ENCODE measurements at places on chromosomes 2 and 18. TPM values are rescaled to one million over a fixed set of nuclear protein-coding genes. Genes with fewer than 3 reads are reported as not detected.

DNA sequence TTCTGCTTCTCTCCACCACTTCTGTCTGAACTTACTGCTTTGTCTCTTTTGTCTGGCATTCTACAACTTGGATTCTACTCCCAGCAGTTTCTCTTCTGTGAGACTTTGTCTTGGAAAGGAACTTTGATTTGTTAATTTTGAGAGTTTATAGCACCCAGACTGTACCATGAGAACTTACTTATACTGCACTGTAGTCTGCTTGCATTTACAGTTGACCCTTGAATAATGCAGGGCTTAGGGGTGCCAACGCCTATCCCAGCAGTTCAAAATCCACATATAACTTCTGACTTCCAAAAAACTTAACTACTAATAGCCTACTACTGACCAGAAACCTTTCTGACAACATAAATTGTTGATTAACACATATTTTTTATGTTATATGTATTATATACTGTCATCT, 55.5 kb downstream of the DYNC1I2 start:
- no peaks in the 10 kb centered on the region for H3K27me3 ChIP-seq
- H3K27ac ChIP-seq = no peak overlapping the region
- H3K4me3 ChIP-seq = no peak overlapping the region
- H3K4me1 ChIP-seq = no peaks in the 10 kb centered on the region

DNA sequence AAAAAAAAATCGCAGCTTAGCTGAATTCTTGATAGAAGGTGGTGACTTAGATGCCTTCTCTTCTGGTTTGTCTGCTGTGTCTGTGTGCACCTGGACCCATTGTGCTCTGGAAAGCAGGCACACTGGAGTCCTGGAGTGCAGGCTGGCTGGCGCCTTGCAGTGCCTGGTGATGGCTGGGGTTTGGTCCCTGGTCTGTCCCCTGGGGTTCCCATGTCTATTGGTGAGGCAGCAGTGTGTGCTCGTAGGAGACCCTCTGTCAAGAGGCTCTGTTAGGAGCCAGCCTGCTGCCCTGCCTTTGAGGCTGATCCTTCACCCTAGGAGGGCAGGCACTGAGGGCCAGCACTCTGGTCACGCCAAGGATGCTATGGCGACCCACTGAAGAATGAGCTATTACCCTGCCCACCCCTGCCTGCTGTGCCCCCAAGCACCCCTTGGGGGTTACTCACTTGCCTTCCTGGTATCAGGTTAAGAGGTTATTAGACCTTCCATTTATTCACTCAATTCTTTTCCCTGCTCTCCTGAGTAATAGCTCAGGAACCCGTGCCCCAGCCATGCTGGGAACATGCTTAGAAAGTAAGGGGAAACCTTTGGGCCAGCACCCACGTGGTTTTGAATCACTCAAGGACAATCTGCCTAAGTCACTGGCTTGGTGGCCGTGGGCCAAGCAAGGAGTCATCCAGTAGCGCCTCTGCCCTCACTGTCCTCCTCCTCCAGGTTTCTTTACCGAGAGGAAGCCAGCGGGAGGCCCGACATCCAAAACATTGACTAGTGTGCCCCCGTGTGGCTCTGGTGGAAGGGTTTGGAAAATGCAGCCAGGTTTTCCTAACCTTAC, 284.5 kb downstream of the PRKCE start:
- H3K36me3 ChIP-seq = no peaks in the 10 kb centered on the region
- H3K27ac ChIP-seq = no peak overlapping the region
- H3K4me1 ChIP-seq = peaks cover 5% of the 10 kb centered on the region
- DNase-seq = peak; percentile 89
- no peak overlapping the region for H3K4me3 ChIP-seq

DNA sequence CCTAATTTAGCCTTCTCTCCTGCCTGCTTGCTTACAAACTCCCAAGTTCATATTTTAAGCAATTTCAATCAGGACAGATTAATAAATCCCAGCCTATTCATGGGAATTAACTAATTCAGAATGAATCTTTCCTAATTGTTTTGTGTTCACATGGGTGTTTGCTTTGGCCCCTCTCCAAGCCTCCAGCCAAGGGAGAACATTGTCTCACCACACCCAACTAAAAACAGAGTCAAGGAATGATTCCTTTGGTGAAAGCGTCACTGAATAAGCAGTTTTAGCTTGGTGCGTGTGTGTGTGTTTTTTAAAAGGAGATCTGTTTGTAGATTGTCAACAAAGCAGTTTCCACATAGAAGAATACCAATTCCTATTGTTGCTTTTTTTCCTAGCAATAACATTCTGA, 43.0 kb upstream of the DSG1 start:
- H3K27ac ChIP-seq = peak overlapping the region; percentile 34
- no peaks in the 10 kb centered on the region for H3K27me3 ChIP-seq
- H3K4me1 ChIP-seq = peaks cover 7% of the 10 kb centered on the region
- DNase-seq = peak; percentile 86
- H3K4me3 ChIP-seq = no peak overlapping the region
- no peaks in the 10 kb centered on the region for H3K36me3 ChIP-seq

- H3K4me1 ChIP-seq = no peaks in the 10 kb centered on the region
- DNase-seq = no peak
- no peak overlapping the region for H3K4me3 ChIP-seq
- no peaks in the 10 kb centered on the region for H3K27me3 ChIP-seq
- no peaks in the 10 kb centered on the region for H3K36me3 ChIP-seq
Measured at GRCh38 chr2:31060397-31060796, 77.8 kb downstream of the GALNT14 start.

- DNase-seq = no peak
- H3K27me3 ChIP-seq = no peaks in the 10 kb centered on the region
- no peaks in the 10 kb centered on the region for H3K36me3 ChIP-seq
- no peaks in the 10 kb centered on the region for H3K4me1 ChIP-seq
- no peak overlapping the region for H3K27ac ChIP-seq
Measured at GRCh38 chr2:132550946-132551345, 119.1 kb downstream of the LYPD1 start.

DNA sequence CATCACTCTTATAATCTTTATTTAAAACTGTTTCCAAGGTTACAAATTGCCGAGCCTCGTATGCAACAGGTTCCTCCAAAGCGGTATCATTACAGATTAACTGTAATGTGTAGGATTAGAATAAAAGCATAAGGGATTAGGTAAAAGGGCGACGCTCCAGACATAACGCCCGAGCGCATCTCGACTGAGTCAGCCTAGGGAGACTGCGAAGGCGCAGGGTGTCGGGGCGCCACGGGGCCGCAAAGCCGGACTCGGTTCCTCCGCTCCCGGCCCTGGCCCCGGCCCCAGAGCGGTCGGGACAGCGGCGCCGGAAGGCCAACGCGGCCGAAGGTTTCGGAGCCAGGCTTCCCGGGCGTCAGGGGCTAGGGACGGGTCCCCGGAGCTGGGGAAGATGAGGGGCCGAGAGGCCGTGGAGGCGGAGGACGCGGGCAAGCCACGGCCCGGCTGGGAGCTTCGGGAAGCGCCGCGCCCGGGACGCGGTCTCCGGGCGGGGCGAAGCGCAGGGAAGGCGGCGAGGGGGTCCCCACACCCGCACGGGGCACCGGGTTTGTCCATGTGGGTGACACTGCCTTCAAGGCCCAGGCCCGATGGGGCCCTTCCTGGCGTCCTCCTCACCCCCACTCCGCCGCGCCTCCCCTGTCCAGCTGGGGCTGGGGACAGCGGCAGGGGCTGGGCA, 12.9 kb upstream of the SIX3 start:
- H3K27ac ChIP-seq = no peak overlapping the region
- no peaks in the 10 kb centered on the region for H3K36me3 ChIP-seq
- peak overlapping the region; percentile 7 for H3K4me3 ChIP-seq
- peaks cover 8% of the 10 kb centered on the region for H3K4me1 ChIP-seq
- peaks cover 81% of the 10 kb centered on the region for H3K27me3 ChIP-seq
- no peak for DNase-seq

GRCh38 chr2:177289824-177290628, 25.5 kb upstream of the NFE2L2 start:
- H3K4me1 ChIP-seq = no peaks in the 10 kb centered on the region
- no peak for DNase-seq
- no peaks in the 10 kb centered on the region for H3K27me3 ChIP-seq
- no peak overlapping the region for H3K27ac ChIP-seq

DNA sequence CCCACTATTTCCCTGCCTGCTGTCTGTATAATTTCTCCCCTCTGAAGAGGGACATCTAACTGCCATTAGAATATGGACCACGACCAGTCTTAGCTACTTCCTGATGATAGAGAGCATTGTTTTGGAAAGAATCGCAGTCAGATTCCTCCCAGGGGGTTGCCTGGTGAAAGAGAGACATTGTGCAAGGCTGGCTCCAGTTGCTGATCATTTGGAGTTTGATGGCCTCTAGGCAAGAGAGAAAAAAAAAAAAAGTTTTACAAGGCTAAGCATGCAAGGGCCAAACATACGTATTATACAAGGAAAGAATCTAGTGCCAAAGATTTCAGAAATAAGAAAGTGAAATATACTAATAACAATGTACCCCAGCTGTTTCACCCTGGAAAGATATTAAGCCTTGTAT, 182.2 kb downstream of the CMPK2 start:
- H3K36me3 ChIP-seq = no peaks in the 10 kb centered on the region
- DNase-seq = no peak
- H3K27me3 ChIP-seq = no peaks in the 10 kb centered on the region
- no peaks in the 10 kb centered on the region for H3K4me1 ChIP-seq

DNA sequence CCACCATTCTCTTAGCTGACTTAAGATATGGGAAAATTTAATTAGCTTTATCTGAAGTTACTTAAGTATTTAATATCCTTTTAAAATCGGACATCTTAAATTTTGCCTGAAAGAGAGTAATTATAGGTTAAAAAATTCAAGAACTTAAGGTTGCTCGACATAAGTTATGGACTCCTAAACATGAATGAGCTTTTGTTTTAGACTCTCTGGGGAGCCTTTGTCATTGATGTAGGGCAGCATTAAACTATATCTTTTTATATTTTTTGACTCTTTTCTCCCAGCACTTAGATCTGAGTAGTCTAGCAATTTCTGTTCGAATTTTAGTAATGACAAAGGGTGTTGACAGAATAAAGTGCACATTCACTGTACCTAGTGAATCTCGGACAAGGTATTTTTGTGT, 4.7 kb downstream of the PHLPP1 start:
- H3K36me3 ChIP-seq = no peaks in the 10 kb centered on the region
- no peak overlapping the region for H3K4me3 ChIP-seq
- no peaks in the 10 kb centered on the region for H3K27me3 ChIP-seq
- DNase-seq = no peak
- no peaks in the 10 kb centered on the region for H3K4me1 ChIP-seq

DNA sequence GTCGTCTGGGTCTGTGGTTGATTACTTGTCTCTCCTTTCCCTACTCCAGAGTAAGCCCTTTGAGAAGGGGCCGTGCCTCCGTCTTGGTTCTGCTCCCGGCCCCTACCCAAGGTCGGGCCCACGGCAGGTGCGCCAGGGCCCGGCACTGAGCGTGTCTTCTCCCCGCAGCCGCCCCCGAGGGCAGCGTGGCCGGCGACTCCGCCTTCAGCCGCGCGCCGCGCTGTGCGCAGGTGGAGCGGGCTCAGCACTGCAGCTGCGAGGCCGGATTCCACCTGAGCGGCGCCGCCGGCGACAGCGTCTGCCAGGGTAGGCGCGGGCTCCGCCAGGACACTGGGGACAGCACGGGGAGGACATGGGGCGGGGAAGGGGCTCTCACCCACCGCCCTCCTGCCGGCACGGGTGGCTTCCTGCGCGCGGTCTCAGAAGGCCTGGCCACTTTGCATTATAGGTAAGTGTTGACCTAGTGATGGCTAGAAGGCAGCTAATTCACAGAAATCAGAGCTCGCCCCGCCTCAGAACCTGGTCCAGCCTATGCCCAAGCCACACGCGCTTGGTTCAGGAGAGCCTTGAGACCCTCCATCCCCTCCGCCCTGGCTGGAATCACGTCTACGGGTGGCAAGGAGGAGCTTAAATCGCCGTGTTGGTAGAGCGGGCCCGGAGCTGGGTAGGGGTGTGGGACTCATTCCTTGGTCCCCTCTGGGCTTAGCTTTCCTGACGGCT, 43.5 kb downstream of the FBLN7 start:
- H3K27me3 ChIP-seq = peaks cover 8% of the 10 kb centered on the region
- no peaks in the 10 kb centered on the region for H3K36me3 ChIP-seq
- H3K27ac ChIP-seq = no peak overlapping the region

DNA sequence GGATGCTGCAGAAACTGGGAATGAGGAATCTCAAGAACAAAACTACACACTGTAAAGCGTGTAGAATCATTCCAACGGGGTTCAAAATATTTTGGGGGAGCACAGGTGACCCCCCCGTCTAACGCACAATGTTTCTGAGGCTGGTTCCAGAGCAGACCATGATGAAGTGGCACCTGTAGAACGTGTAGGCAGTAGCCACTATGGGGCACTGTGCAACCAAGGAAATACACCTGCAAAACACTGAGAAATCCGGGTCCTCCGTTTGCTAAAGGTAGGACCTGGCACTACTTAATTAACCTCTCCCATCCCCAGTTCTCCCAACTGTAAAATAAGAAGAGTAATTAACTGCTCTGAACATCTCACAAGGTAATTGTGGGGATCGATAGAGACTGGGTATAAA, 22.6 kb downstream of the ST6GAL2 start:
- no peak overlapping the region for H3K27ac ChIP-seq
- H3K36me3 ChIP-seq = no peaks in the 10 kb centered on the region
- H3K4me3 ChIP-seq = no peak overlapping the region
- DNase-seq = no peak
- no peaks in the 10 kb centered on the region for H3K4me1 ChIP-seq

DNA sequence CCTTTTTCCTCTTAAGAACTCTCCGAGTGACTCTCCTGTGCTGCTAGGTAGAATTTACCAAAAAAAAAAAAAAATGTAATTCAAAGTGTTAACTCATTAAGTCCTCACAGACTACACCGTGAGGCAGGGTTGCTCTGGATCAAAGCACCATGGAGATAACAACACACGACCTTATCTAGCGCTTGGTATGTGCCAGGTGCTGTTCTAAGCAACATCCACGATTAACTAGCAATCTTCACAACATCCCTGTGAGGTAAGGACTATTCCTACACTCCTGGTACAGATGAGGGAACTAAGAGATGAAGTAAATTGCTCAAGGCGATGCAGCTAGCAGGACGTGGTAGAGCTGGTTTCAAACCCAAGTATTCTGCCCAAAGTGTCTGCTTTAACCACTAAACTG, 1.8 kb downstream of the MOGAT1 start:
- H3K4me3 ChIP-seq = no peak overlapping the region
- H3K36me3 ChIP-seq = no peaks in the 10 kb centered on the region
- H3K4me1 ChIP-seq = no peaks in the 10 kb centered on the region
- DNase-seq = no peak
- H3K27me3 ChIP-seq = no peaks in the 10 kb centered on the region

DNA sequence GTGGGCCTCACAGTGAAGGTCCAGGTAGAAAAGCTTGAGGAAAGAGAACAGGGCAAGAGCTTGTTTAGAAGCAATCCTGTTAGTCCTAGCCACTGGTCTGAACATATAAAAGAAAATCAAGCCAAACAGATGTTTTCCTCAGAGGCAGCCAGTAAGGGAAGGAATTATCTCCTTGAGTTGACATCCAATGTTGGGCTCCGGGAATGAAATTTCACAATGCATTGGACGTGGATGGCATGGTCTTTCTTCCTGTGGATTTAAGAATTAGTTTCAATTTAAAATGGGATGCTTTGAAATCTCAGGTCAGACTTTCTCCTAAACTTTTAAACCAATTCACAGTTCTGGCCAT, 92.1 kb downstream of the ACKR3 start:
- no peaks in the 10 kb centered on the region for H3K27me3 ChIP-seq
- no peak for DNase-seq

The DYNAP gene
- total RNA-seq = not detected

The APCDD1 gene
- total RNA-seq = 5.6 TPM

The TUBB6 gene
- total RNA-seq = 41.6 TPM

The FLACC1 gene
- 2.1 TPM for total RNA-seq

The COX5B gene
- 633 TPM for total RNA-seq

Data from colonic mucosa (tissue), 4 donors.